Right hindlimb (tissue), 1 donor: ENCODE measurements at places on chromosomes 3 and 15.
A peak's percentile ranks its signal among the peaks of the same experiment; 100 is the strongest.

- no peak for DNase-seq
These were observed 90.2 kb downstream of the CHSY1 start for GRCh38 chr15:101161656-101162055.

DNA sequence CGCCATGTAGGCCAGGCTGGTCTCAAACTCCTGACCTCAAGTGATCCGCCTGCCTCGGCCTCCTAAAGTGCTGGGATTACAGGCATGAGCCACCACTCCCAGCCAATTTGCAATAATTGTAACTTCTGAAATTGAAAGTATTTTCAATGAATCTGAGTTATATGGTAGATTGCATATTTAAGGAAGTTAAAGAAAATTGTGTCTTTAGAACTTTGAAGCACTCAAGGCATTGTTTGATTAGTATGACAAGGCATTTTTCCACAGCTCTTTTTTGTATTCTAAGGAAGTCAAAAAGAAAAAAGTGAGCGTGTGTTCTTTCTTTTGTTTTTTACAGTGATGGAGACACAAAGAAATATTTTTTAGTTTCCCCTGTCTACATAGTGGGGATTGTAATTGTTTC is 15.7 kb upstream of the RPLP1 start:
- no peak for DNase-seq

GRCh38 chr3:185009650-185010049 is 143.2 kb downstream of the C3orf70 start:
- no peak for DNase-seq

- no peak for DNase-seq
These were observed 3.4 kb downstream of the DUOXA2 start for GRCh38 chr15:45117308-45118130.

DNA sequence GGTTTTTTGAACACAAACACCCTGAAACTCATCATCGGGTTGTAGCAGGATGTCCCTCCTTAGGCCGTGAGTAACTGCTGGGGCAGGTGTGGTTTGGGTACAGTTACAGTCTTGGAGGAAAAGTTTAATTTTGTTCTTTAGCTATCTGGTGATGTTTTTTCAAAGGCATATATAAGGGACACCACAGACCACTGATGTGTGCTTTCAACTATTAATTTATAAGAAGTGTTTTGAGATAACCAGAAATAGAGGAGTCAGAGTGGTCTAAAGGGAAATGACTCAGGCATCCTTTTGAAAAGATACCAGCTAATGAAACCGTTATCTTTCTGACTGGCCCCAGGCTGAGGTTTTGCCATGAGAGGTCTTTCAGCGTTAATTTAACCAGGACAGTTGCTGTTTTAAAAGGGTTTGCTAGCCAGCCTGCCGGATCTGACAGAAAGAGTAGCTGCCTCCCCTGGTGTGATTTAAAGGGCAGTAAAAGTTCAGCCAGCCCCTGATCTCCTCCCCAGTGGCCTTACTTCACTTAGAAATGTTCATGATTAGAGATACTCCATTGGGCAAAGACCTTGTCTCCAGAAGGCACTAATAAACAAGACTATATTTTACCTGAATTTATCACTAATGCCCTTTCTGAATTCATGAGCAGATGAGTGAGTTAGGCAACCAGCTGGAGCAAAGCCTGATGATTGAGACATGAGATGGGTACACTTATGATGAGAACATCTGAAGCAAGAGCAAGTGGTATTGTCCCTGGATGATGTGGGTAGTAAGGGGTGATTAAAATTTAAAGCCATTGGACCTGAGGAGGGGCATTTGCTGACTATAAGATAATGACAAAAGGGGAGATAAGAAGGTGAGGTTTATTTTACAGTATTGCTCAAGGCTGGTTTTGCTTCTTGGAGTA is 482.5 kb upstream of the TBL1XR1 start:
- no peak for DNase-seq

DNA sequence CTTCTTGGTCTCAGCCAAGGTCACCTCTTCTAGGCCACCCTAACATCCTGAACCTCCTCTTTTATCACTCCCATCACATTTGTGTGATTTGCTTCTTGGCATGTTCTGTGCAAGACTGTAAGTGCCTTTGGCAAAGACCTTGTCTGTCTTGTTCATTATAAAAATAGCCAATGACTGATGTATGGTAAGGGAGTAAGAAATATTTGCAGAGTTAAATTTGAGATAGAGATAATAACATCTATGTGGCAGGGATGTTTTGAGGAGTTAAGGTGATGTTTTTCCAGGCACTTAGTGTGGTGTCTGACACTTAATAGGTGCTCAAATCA is 202.3 kb downstream of the CADPS start:
- no peak for DNase-seq

- no peak for DNase-seq
These were observed 202.4 kb upstream of the RGMA start for GRCh38 chr15:93291380-93291779.

DNA sequence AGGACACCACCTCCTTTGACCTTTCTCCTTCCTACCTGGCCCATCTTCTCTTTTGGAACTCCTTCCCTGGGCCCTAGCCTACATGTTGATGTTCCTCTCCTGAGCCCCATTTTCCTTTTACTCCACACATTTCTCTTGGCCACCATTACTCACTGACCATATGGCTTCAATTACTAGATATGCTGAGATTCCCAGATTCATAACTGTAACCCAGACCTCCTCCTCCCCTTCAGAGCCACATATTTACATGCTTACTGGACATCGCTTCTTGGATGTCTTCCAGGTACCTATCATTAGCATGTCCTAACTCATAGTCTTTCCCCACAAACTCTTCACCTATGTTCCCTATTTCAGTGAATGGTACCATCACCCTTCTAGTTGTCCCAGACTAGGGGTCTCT is 24.4 kb upstream of the TRIM59 start:
- no peak for DNase-seq

DNA sequence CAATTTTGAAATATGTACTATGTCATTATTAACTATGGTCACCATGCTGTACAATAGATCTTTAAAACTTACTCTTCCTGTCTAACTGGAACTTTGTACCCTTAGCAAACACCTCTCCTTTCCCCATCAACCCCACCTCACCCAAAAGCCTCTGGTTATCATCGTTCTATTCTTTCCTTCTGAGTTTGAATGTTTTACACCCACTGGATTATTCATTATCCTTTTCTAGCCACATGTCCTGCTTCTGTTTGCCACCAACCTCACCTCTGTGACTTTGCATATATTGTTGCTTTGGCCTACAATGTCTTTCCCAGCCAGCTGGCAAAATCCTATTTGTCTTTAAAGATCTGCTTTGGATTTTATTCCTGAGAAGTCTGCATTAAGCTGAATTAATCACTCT is 102.6 kb upstream of the TSPAN3 start:
- no peak for DNase-seq

- DNase-seq, result no peak
These were observed 28.8 kb upstream of the ANP32A start for GRCh38 chr15:68849497-68849896.

DNA sequence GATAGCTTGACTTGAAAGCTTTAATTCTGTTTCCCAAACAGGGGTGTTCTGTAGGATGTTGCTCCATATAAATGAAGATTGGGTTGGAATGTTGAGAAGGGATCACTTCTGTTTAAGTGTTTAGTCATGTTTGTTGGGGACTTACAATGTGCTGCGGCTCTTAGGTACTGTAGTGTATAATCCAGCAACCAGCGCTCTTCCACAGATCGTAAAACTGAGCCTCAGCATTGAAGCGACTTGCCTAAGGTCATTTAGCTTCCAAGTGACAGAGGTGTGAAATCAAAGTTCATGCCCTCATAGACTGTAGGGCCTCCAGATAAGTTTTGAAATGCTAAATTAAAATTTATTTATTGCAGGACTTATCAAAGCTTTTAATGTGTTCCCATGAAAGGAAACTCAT is 1.8 kb downstream of the MKRN2 start:
- no peak for DNase-seq

DNA sequence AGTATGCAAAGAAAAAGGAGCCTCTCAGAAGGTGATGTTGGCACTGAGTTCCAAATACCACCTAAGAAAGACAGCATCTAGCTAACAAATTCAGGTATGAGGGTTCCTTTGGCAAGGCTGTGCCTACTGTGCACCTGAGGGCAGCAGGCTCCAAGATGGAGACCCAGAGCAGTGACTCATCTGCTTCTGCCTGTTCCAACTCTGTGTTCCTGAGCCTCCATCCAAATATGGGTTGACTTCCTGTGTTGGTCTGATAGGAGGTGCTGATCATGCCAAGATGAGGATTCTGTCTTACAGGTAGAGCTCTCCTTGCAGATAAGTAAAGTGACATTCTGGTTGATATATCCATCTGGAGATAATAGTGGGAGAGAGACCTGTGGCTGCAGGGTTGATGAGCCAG is 26.0 kb downstream of the SV2B start:
- no peak for DNase-seq

GRCh38 chr3:156687023-156687422 is 12.6 kb downstream of the TIPARP start:
- DNase-seq, result no peak

GRCh38 chr3:111616417-111617105 is 21.4 kb upstream of the ZBED2 start:
- DNase-seq, result no peak

GRCh38 chr15:45715528-45715927 is 80.7 kb downstream of the SQOR start:
- no peak for DNase-seq

DNA sequence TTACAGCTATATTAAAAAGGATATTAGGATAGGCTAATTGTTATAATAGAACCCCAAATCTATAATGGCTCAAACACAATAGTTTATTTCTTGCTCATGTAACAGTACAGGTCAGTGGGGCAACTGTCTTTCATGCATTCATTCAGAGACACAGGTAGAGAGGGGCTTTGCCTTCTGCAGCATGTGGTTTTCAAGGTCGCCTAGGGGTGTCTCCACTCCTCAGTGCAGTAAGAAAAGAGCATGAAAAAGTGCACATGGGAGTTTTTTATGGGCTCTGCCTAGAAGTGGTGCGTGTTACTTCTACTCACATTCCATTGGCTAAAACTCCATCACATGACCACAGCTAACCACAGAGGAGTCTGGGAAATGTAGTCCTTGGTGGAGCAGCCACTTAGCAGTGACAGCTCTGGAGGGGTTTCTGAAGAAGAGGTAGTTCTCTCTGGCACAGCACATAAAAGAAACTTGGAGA is 1.8 kb downstream of the ZBTB38 start:
- peak; percentile 55 for DNase-seq

DNA sequence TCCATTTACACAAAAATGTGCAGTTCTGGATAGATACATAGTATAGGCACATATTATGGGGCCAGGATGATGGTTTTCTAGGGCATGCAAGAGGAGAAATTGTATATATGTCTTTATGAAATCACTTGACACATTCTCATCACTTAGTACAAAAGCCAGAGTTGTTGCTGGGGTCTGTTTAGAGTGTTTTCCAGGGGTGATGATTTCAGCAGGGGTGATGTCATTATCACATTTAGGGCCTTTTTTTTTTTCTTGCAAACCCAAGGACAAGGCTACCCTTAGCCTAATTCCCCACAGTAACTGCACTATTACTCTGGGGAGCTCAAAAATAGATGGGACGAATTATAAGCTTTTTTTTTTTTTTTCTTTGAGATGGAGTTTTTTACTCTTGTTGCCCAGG is 3.6 kb downstream of the ZNF589 start:
- DNase-seq, result no peak

GRCh38 chr3:98555025-98555379 is 23.2 kb downstream of the GPR15 start:
- no peak for DNase-seq

DNA sequence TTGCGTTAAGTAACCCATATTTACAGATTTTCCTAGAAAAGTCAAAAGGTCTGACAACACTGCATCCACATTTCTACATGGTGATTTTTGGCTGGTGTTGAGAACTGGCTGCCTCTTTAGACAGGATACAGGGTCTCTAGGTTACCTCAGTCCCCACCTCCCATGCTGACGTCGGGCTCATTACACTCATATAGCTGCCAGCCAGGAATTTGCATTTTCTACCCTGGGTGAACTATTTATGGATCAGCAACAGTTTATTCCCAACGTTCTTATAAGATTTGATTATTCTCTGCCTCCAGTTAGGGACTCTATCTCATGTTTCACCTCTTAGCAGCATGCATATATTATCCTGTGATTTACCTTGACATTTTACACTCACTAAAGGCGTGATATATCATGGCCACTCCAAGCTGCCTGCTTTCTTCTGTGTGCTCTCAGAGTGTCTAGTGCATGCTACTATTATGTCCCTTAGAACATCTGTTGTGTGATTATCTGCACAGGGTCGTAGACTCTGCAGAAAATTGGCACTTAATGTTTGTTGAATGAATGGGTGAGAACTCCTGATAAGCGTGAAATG is 49.0 kb downstream of the CLDN11 start:
- no peak for DNase-seq

DNA sequence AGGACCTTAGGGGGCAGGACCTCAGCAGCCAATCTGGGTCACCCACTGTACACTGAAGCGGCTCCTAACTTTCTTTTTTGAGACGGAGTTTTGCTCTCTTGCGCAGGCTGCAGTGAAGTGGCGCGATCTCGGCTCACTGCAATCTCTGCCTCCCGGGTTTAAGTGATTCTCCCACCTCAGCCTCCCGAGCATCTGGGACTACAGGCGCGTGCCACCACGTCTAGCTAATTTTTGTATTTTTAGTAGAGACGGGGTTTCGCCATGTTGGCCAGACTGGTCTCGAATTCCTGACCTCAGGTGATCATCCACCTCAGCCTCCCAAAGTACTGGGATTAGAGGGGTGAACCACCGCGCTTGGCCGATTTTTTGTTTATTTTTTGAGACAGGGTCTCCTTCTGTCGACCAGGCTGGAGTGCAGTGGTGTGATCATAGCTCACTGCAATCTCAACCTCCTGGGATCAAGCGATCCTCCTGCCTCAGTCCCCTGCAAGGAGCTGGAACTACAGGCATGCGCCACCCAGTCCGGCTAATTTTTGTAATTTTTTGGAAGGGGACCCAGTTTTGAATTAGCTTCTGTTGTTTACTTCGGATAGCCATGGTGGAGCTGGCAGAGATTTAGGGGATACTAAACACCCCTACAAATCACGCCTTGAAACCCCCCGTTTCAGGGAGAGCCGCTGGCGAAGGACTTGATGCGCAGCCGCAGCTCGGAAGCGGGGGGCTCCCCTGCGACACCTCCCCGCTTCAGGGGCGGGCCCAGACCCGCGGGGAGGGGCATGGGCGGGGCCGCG is 1.5 kb upstream of the CLK3 start:
- no peak for DNase-seq

- no peak for DNase-seq
These were observed 14.8 kb downstream of the PAQR5 start for GRCh38 chr15:69313432-69314000.

- DNase-seq, result no peak
These were observed 513.0 kb upstream of the NAALADL2 start for GRCh38 chr3:174346141-174346540.
